Mucosa of gallbladder (tissue), 1 donor: ENCODE measurements at places on chromosomes 11 and 22. TPM values are rescaled to one million over a fixed set of nuclear protein-coding genes. Genes with fewer than 3 reads are reported as not detected.

DNA sequence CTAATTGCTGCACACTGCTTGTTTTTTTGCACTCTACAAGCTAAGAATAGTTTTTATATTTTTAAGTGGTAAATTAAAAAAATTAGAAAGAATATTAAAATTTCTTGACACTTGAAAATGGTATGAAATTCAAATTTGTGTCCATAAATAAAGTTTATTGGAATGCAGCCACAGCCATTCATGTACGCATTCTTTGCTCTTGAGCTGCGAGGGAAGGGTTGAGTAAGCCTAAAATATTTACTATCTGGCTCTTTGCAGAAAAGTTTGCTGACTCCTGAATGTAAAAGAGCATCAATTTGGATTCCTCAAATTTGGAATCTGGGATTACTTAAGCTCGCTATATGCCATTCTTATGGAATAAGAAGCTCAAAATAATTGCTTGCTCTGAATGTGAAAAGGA lies 3.4 kb upstream of the ADAMTS8 start:
- no peak for DNase-seq

Gene SAA2
- total RNA-seq, result 20.3 TPM

DNA sequence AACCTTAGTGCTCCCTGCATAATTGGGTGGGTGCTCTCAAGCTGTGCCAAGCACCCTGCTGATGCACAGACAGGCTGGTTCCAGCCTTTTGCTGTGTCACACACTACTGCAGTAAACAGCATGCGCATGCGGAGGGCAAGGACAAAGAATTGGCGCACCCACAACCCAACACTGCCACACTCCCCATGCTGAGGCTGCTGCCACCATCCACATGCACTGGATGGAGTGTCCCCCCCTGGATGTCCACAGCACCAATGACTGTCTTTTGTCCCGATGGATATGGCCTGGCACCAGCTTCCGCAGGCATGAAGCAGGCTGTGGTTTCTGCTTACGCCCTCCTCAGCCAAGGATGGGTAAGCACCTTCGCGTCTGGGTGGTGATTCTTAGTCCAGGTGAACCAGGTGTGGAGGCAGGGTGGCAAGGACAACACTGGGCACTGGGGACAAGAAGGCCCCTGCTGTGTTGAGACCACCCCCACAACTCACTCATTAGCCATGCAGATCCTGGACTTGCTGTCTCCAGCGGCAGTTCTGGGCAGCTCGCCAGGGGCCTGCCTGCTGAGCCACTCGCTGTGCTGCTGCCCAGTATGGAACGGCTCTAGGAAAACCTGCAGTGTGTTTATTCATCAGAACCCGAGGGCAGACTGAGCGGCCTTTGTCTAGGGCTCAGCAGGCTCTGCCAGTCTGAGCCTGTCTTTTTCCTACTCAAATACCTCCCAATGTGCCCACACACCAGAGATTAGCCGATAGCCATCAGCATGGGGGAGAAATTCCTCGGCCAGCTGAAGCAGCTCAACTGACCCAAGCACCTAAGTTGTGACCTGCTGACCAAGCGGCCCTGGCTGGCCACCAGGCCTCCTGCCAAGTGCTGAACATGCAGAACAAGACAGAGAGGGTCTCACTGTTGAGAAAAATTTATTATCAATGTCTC lies 8.2 kb upstream of the NAP1L4 start:
- peak; percentile 88 for DNase-seq

DNA sequence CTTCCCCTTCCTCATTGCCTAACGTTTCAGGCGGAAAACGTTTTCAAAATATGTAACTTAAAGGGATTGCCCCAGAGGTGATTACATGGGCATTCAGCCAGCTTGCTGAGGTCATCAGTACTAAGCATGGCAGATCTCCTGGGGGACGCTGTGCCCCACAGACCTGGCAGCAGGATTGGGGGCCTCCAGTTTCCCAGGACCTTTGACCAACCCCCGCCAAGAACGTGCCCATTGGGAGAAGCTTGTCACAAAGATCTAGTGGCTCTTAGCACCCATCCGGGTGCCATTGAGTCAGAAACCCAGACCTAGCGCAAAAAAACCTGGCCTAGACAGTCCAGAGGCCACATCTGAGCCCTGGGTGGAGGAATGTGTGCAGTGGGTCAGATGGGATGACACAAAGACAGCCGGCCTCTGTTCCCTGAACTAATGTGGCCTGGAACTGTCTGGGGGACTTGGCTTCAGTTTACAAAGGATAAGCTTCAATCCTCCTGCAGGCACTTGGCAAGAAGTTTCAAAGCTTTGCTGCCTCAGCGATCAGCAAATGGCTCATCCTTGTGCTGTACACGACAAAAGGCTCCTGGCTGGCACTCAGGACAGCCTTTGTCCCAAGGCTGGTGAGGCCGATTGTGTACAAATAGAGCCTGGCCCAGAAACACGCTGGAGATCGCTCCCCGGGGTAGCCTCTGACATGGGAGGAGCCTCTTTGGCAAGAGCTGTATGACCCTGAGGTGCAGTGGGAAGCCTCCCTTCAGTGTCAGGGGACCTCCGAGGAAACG lies 9.5 kb downstream of the C1QTNF6 start:
- DNase-seq, result peak; percentile 62

Gene KCNJ4
- not detected for total RNA-seq

GRCh38 chr11:103112364-103112763 lies 3.1 kb downstream of the DYNC2H1 start:
- DNase-seq, result no peak

Gene FLRT1
- 3.8 TPM for total RNA-seq

DNA sequence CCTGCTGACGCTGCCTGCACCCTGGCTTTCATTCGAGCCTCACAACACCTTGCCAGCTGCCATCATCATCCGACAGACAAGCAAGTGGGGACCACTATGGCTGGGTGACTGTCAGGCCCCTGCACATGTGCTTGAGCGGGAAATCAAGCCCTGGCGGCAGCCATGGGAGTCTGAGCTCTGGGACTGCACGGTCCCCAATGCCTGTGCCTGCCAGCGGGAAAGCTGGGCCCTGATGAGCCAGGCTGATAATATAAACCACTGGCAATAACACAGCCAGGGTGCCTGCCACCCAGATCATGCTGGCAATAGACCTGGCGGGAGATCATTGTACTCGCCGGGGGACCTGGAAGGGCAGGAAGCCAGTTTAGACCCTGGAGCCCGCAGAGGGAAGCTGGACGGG lies 2.5 kb downstream of the FGF3 start:
- no peak for DNase-seq

Gene SHISAL1
- 3.8 TPM for total RNA-seq

- no peak for DNase-seq
Measured at GRCh38 chr22:35837101-35837727, 119.5 kb downstream of the APOL5 start.

DNA sequence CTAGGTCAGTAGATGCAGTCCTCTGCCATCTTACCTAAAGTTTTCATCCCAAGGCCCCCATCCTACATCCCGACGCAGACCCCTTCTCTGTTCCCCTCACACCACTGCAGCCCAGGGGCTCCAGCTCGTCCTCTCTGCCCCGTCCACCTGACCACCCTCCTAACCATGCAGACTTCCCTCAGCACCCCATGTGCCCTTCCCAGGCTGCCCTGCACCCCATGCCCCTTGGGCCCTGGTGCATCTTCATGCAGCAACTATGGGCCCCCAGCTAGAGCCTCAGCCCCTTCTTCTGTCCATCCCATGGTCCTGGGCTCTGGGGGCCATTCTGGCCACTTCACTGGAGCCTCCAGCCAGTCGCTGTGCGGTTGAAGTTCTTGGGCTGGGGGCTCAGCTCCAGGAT lies 2.9 kb downstream of the PRR33 start:
- DNase-seq, result no peak

Gene OR5P2
- not detected for total RNA-seq

Gene GTSE1
- total RNA-seq, result 1.3 TPM

Gene HTR3B
- total RNA-seq, result not detected

Gene PGA5
- not detected for total RNA-seq

DNA sequence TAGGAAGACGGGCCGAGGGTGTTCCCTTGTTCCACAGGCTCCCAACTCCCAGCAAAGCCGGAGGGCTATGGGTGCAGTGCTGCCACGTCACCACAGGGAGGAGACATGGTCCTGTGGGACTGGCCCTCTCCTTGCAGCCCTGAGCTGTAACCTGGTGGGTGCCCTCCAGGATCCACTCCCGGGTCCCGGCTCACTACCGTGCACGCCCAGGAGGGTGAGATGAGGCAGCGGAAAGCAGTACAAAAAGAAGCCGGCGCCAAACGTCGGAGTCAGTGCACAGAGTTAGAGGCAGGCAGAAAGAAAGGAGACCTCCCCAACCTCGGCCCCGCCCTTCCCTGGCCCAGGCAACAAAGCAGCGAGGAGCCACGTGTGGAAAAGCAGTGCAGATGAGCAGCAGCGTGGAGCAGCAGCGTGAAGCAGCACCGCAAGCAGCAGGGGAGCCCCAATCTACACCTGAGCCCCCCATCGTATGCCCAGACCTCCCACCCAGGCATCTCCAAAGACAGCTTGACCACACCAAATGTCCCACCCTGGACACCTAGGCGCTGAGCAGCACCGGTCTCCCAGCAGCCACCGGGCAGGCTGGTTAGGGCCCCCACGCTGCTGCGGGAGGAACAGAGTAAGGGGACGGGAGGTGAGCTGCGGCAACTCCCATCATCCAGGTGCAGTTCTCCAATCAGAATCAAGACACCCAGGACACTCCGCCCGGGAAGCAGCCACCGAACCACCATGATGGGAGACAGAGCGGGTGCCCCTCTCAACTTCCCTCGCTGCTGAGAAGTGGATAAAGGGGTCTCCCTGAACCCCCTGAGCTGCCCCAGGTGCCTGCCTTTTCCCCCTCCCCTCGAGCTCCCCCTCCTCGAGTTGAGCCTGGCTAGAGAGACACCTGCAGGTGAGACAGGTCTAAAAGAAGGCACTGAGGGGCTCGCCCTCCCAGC lies 28.8 kb downstream of the IGSF9B start:
- peak; percentile 55 for DNase-seq

DNA sequence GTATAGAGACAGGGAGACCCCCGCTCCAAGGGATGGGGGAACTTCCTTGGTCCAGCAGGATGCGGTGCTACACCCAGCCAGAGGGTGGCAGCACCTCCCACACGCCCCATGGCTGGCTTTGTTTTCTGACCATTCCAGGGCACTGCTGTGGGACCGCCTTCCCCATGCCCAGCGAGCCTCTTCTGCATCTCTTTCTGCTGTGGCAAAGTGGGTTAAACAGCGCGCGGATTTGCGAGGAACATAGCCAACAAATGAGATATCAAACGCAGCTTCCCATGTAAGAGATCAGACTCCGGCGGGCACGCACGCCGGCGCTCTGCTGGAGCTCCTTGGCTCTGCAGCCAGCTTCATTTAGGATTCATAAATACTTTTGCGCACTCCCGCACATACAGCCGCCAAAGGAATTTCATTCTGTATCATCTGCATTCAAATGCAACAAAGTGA lies 485.8 kb upstream of the CADM1 start:
- DNase-seq, result no peak

GRCh38 chr11:62269654-62270278 lies at the start of gene SCGB2A2:
TSS of gene SCGB2A2 (plus strand) at chr11:62270158. CDS start at chr11:62270217, 59 bp downstream.
- peak; percentile 11 for DNase-seq

GRCh38 chr22:19845054-19845722 lies 9.5 kb downstream of the GNB1L start:
- DNase-seq, result no peak

Gene APOA1
- 23.3 TPM for total RNA-seq

Gene AP1B1
- total RNA-seq, result 88.6 TPM

DNA sequence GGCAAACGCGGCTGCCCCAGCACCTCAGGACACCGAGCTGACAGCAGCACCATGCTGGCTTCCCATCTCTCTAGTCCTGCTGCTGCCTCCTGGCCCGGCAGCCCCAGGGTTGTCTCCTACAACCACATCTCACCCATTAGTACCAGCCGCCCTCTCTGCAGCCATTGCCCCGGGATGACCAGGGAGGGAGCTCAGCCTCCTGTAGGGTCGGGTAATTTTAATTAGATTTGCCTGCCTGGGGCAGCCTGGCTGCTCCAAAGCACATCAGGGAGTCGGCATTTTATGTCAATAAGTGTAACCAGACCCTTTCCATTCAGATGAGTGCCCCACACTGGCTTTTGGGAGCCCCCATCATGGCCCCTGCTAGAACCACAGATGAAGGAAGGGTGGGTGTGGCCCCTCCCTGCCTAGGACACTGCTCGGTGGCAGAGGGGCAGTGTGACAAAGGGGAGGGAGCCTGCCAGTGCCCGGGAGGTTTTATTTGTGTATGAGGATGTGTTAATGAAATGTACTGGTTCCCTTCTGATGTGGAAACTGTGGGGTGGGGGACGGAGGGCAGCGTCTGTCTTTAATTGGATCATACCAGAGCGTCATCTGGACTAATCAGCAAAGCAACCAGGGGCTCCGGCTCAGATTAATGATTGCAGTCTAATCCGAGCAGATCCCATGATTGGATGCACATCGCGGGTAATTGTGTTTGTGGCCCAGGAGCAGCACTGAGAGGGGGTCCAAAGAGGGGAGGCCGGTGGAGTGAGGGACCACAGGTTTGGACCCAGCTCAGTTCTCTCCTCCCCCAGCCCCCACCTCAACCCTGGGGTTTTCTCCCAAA lies 125.3 kb downstream of the FEZ1 start:
- DNase-seq, result no peak

Gene PGM2L1
- 14.0 TPM for total RNA-seq

Gene MRGPRX4
- total RNA-seq, result not detected

GRCh38 chr22:24043958-24044357 lies 32.9 kb downstream of the CABIN1 start:
- DNase-seq, result no peak

DNA sequence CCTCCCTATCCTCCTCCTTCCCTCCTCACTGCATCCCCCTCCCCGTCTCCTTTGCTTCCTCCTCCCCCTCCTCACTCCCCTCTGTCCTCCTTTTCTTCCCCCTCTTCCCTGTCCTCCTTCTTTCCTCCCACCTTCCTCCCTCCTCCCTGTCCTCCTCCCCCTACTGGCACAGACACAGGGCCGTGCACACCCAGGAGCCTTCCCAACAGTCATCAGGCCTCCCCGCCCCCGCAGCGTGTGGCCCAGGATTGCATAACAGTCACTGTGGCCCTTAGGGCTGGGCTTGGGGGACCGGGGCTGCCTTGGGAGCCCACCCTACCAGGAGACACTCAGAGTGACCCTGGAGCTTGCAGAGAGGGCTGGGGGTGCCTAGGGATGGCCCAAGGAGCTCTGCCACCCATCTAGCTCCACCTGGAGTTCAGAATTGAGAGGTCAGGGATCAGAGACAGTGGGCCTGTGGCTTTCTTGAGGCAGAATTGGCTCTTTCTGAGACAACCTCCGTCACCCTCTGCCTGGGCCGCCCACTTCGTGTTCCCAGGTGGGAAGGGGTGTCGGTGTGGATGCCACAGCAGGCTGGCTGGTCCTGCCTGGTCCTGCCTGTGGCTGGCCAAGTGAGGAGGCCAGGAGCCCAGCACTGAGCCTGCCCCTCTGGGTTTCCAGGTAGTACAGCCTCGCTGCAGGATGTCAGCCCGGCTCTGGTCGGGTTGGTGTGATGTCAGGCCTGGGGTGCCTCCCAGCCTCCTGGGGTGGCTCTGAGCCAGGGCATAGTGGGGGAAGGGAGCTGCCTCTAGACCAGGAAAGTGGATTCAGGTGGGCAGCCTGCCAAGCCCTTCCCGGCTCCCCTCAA lies 1.6 kb downstream of the SPI1 start:
- DNase-seq, result no peak

GRCh38 chr11:100748153-100748552 lies 61.1 kb downstream of the ARHGAP42 start:
- no peak for DNase-seq

GRCh38 chr11:10379022-10379421 lies 74.1 kb downstream of the ADM start:
- DNase-seq, result no peak
